Left colon (tissue), 2 donors: ENCODE measurements at places on chromosomes 2 and 18.

GRCh38 chr2:100036793-100037192, 105.6 kb downstream of the AFF3 start:
- DNase-seq, result no peak

- DNase-seq, result no peak
Measured at GRCh38 chr2:114056294-114057143, 166.6 kb downstream of the ACTR3 start.

GRCh38 chr2:151922845-151923666, 94.8 kb upstream of the ARL5A start:
- peak; percentile 23 for DNase-seq

DNA sequence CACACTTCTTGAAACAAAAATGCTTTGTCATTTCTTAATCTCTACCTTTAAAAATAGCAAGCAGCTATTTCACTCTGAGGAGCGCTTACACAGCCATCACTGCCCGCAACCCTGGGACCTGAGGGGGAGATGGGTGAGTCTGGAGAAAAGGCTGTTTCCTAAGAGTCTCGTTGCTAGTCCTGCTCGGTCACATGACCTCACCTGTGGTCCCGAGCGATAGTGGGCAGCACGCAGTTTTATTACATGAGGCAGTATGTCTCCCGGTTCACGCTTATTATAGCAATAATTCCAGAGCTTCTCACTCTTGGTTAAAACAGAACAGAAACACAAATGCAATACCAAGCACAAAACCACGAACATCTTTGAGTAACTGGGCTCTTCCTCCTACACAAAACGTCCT, 105.3 kb downstream of the ZNF516 start:
- no peak for DNase-seq

DNA sequence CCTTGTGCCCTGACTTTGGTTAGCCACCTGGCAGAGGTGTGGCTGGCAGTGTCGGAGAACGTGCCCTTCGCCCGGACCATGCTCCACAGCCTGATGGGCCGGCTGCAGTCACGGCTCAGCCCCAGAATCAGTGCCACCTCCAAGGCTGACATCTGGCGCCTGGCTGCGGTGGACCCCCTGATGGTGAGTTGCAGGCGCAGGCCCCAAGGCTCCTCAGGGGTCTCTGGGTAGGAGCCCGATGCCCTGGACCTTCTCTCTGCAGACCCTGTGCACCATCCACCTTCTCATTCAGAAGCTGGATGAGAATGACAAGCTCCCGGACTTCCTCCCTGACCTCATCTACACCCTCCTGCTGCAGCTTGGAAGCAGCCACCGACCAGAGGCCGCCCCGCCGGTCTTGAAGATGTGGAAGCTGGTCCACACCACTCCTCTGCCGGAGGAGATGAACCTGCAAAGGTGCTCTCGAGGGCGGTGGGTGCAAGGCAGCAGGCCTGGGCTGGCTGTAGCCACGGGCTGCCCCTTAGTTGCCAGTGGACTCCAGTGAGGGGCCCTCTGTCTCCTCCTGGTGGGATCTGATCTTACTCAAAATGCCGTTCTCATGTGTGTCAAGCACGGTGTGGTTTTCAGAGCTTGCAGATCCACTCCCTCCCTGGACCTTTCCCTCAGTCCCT, 32.1 kb downstream of the HJURP start:
- no peak for DNase-seq

GRCh38 chr2:55861733-55862132, 61.8 kb downstream of the EFEMP1 start:
- no peak for DNase-seq

- DNase-seq, result no peak
Measured at GRCh38 chr18:934518-935133, 30.0 kb downstream of the ADCYAP1 start.
